GM12892 (cell line): ENCODE measurements at places on chromosomes 12 and 14.
A peak's percentile ranks its signal among the peaks of the same experiment; 100 is the strongest.

GRCh38 chr12:75212072-75212471 lies 2.4 kb upstream of the KCNC2 start:
- DNase-seq = no peak

DNA sequence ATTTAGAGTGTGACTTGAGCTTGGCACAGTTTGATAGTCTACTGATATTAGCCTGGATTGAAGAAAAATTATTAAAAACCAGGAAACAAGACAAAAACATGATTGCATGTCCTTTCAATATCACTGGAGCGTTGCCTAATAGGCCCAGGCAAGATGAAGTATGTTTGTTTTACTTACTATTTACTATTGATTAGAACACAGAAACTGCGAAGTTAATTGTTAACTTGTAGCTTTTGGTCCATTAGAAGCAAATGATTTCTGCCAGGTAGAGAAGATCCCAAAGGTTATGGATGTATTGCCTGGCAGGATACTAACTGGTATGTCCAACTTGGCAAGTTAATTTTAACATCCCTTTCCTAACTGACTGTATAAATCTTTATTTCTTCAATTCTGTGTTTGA lies 268.9 kb downstream of the ETNK1 start:
- DNase-seq = no peak

- DNase-seq = peak; percentile 41
Observed at GRCh38 chr14:106831322-106831720, 1304.9 kb downstream of the TMEM121 start.

GRCh38 chr12:89080793-89081465 lies 271.4 kb downstream of the DUSP6 start:
- no peak for DNase-seq

DNA sequence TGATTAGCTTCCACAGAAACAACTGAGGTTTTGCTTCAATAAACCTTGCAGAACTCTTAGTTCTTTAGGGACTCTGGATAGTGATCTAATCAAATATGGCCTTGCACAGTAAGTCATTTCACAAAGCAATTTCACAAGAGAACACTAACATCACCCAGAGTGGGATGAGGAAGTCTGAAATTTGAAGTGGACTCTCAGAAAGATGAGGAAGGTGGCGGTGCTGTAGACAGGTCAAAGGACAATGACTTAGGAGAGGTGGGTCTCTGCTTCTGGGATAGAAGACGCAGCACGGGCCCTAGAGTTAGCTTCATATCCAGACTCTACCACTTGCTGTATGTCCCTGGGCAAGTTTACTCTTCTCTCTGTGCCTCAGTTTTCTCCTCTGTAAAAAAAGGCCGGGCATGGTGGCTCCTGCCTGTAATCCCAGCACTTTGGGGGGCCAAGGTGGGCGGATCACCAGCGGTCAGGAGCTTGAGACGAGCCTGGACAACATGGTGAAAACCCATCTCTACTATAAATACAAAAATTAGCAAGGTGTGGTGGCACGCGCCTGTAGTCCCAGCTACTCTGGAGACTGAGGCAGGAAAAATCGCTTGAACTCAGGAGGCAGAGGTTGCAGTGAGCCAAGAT lies 18.9 kb downstream of the FOS start:
- no peak for DNase-seq

- no peak for DNase-seq
Observed at GRCh38 chr12:29164477-29165393, 15.7 kb downstream of the FAR2 start.

DNA sequence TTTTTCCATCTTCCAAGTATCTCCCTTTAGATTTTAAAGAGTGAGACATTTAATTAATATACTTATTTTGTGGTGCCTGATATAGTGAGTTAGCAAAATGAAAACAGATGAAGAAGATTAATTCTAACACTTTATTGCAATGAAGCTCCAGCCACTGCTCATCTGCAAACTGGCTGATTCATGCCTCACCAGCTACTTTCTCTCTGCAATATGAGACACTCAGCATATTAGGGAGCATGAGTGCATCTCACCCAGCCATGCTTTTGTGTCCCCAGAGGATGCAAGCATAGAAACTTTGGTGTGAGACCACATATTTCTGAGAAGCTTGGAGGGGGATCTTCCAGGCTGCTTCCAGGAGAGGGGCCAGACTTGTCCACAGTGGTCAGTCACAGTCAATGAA lies 148.6 kb downstream of the BMP4 start:
- DNase-seq = no peak

DNA sequence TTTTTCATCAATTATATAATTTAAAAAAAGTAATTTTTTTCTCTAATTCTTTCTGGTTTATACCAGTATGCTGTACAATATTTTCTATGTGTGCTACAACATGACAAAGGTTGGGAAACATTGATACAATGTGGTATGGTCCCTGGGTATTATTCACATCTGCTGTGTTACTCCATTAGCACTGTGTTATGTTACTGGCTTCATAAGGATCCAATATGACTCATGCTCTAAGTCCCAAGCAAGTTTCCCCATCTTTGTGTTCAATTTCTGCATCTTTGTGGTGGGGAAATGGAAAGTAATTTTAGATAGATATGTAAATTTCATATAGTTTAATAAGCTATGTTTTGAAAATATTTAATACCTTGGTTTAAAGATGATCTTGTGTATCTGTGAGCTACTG lies 35.8 kb downstream of the FBXO33 start:
- DNase-seq = no peak

- no peak for DNase-seq
Observed at GRCh38 chr12:70576341-70577282, 60.6 kb downstream of the PTPRB start.

DNA sequence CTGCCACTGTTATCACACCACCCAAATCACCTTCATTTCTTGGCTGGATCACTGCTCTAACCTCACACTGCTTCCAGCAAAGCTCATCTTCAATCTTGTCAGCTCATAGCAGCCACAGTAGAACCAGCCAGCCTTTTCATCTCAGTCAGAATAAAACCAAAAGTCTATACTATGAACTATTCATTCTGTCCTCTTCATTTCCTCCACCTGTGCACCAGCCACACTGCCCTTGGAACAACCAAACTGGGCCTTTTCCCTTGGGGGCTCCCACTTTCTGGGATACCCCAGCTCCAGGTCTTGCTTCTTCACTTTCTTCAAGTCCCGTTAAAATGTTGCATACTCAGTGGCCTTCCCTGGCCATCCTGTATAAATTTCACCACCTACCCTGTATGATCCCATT lies 234.4 kb upstream of the DAAM1 start:
- no peak for DNase-seq

DNA sequence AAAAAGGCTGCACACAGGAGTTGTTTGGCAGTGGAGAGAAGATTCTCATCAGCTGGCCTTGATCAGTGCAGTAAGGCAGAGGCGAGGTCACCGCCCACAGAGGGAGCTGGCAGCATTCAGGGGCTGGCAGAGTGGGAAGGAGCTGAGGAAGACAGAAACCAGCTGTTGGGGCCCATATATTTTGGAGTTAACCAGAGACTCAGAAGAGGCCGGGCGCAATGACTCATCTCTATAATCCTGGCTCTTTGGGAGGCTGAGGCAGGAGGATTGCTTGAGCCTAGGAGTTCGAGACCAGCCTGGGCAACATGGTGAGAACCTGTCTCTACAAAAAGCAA lies 17.7 kb downstream of the SMCO2 start:
- no peak for DNase-seq

DNA sequence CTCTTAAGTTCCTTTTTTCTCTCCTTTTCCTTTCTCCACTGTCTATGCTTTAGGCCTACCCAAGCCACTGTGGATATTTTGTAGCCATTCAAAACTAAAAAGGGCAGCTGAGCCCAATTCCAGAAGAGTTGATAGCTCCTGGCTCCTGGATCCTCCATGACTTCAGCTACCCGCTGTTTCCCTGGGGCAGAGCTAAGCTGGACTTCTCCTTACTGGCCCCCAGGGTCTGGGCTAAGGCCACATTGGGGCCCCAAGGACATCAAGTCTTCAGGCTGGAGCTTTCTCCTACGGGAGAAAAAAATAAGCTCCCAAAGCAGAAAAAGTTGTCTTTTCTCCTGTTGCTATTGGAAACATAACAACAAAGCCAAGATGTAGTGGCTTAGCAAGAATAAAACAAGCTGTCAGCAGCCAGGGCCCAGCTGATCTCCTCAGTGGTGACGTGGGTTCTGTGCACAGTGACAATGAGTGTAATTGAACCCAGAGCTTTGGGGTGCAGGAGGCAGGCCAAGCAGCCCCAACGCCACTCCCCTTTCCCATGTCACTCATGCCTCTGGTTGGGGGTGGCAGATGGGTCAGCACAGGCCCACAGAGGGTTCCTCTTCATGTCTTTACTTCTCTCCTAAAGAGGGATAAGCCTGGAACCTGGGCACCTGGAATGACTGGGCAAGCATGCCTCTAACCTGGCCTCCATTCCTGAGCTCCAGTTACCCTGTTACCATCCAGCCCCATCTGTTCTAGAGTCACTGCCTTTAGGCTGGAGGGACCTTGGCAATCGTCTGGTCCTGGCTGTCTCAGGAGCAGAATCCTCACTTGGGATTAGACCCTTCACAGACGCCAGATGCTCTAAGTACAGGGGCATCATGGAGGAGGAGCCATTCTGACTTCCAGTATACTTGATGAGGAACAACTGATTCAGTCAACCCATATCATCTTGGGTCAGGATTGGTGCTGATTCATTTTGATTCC lies 171.2 kb downstream of the ZFP36L1 start:
- DNase-seq = no peak

GRCh38 chr12:85865890-85866289 lies 8.2 kb upstream of the NTS start:
- DNase-seq = no peak

DNA sequence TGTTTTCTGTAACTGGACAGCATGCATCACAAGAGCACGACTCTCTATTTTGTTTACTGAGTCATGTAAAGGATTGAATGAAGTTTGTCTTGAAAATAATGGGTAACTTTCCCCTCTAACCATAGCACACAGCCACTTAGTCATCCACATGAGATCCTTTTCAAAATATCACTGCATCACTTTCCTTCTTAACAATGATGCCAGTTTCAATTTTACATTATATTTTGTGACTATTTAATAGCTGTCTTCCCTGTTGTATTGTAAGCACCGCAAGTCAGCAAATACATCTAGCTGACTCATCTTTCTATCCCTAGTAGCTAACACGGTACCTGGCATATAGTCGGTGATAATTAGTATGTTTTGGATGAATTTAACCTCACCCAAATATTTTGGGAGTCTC lies 83.3 kb upstream of the PPM1H start:
- DNase-seq = no peak

- DNase-seq = no peak
Observed at GRCh38 chr14:89067293-89067972, 243.0 kb downstream of the TTC8 start.

- no peak for DNase-seq
Observed at GRCh38 chr12:132218915-132219314, 74.7 kb downstream of the NOC4L start.

DNA sequence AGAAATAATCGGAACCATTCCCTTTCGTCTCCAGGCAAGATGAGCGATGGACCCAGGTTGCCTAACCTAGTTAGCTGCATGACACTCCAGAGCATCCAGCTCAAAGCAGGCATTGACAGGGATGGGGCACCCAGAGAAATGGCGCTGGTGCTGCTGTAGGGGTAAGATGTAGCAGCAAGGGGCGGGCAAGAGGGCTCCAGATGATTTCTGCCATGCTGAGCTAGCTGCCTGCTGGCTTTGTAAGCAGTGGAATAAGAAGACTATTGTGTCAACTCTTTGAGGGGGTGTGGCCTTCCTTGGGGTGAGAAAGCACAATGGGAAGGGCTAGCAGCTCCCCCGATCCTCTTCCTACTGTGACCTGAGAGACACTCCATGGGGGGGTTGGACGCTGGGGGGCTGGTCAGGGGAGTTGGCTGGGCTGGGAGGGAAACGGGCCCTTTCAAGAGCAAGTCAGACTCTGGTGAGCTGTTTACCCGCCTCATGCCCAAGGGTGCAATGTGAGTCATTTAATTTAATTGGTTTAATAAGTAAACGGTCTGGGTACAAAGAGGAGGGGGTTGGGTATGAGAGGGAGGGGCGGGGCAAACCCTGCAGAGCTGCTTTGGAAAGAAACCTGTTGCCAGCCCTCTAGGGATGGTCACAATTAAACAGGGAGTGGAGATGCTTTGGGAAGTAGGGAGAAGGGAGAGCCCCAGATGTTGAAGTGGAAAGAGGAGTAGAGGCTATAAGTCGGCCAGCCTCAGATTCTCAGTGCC lies 50.5 kb downstream of the B4GALNT3 start:
- no peak for DNase-seq
